Chondrocyte (in vitro differentiated cells): ENCODE measurements at places on chromosomes 7 and 10. TPM values are rescaled to one million over a fixed set of nuclear protein-coding genes. Genes with fewer than 3 reads are reported as not detected.

GRCh38 chr10:33095867-33096815 is 138.1 kb upstream of the ITGB1 start:
- no peak overlapping the region for H3K4me3 ChIP-seq
- peaks cover 2% of the 10 kb centered on the region for H3K36me3 ChIP-seq
- H3K4me1 ChIP-seq = peaks cover 10% of the 10 kb centered on the region
- H3K27me3 ChIP-seq = no peaks in the 10 kb centered on the region
- H3K27ac ChIP-seq = no peak overlapping the region

GRCh38 chr10:1963341-1963740 is 226.0 kb upstream of the ADARB2 start:
- no peaks in the 10 kb centered on the region for H3K36me3 ChIP-seq
- peaks cover 3% of the 10 kb centered on the region for H3K27me3 ChIP-seq
- DNase-seq = no peak
- H3K4me3 ChIP-seq = no peak overlapping the region
- no peak overlapping the region for H3K27ac ChIP-seq

The LBX1 gene
- not detected in 3 replicates for total RNA-seq

- H3K4me1 ChIP-seq = peaks cover 9% of the 10 kb centered on the region
- peaks cover 2% of the 10 kb centered on the region for H3K36me3 ChIP-seq
- no peak for DNase-seq
- H3K27me3 ChIP-seq = peaks cover 57% of the 10 kb centered on the region
- no peak overlapping the region for H3K4me3 ChIP-seq
These were observed 111.7 kb upstream of the CDK13 start for GRCh38 chr7:39838326-39838725.

The TRPV5 gene
- total RNA-seq = not detected in 3 replicates

DNA sequence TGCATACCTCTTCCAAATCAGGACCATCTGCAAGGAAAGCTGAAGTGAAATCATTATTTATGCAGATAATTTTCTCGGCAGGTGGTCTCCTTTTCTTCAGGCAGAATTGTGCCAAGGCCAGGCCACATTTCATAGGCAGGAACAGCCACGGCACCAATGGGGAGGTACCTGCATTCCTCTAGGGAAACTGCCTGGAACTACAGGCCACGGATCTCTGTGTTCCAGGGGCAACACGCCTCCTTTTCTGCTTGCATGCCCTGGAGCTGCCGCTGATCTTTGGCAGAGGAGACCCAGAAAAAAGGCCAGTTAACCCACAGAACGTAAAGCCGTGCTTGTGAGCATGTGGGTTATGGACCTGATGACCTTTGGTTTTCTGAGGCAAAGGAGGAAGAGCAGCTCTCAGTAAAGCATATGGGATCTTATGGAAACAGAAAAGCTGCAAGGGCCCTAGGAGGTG is 111.2 kb upstream of the KIAA1217 start:
- DNase-seq = no peak
- H3K27ac ChIP-seq = no peak overlapping the region
- H3K4me1 ChIP-seq = no peaks in the 10 kb centered on the region
- no peaks in the 10 kb centered on the region for H3K27me3 ChIP-seq
- H3K4me3 ChIP-seq = no peak overlapping the region
- no peaks in the 10 kb centered on the region for H3K36me3 ChIP-seq

DNA sequence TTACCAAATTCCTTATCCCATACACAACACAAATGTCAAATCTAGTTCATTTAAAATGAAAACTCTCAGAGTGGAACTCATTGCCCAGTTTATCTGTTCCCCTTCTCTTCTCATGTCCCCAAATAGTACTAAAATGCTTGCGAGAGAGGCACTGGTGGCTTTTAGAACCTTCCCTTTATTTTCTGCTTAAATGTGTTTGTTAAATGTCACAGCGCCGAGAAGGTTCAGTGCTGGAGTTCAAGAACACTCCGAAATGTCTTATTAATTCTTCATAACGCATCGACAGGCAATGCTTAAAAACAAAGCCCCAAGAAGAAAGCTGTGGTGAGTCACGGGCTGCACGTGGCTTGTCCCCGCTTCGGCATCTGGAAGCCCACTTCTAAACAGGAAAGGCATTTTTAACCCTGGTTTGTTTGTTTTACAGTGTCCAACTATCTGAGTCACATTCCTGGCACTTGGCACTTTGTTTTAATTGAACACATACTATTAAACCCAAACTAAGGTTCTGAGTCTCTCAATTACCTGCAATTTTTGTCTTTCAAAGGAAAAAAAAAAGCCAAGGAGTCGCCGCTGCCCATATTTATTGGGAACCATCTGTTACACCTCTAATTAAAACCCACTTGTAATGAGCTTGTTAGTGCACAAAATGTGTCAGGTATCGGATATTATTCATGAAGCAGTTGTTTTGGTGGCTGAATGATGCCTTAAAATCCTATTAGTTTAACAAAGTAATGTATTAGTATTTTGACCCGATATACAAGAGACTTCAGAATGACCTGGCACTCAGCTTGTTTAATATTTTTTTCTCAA is 49.9 kb upstream of the MGMT start:
- no peaks in the 10 kb centered on the region for H3K36me3 ChIP-seq
- H3K27me3 ChIP-seq = peaks cover 17% of the 10 kb centered on the region
- DNase-seq = no peak
- H3K4me1 ChIP-seq = peaks cover 3% of the 10 kb centered on the region
- H3K27ac ChIP-seq = no peak overlapping the region
- H3K4me3 ChIP-seq = no peak overlapping the region

GRCh38 chr7:55588379-55588699 is 16.0 kb upstream of the VOPP1 start:
- H3K4me1 ChIP-seq = no peaks in the 10 kb centered on the region
- H3K36me3 ChIP-seq = no peaks in the 10 kb centered on the region
- no peak overlapping the region for H3K27ac ChIP-seq
- H3K4me3 ChIP-seq = no peak overlapping the region
- peak; percentile 65 for DNase-seq
- H3K27me3 ChIP-seq = peaks cover 26% of the 10 kb centered on the region

DNA sequence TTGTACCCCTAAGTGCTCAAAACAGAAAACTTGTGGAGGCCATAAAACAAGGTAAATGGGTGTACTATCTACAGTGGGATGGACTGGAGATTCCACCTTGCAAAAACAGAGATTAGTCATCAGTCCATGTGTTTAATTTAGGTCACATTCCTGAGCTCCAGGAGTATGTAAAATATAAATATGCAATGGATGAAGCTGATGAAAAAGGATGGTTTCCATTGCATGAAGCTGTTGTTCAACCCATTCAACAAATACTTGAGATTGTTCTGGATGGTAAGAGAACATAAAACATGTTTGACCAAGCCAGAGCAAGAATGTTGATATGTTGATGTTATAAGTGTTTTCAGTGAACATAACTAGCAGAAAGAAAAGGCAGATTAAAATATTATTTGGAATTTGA is 14.6 kb downstream of the ASB15 start:
- H3K4me1 ChIP-seq = peaks cover 12% of the 10 kb centered on the region
- no peaks in the 10 kb centered on the region for H3K36me3 ChIP-seq

DNA sequence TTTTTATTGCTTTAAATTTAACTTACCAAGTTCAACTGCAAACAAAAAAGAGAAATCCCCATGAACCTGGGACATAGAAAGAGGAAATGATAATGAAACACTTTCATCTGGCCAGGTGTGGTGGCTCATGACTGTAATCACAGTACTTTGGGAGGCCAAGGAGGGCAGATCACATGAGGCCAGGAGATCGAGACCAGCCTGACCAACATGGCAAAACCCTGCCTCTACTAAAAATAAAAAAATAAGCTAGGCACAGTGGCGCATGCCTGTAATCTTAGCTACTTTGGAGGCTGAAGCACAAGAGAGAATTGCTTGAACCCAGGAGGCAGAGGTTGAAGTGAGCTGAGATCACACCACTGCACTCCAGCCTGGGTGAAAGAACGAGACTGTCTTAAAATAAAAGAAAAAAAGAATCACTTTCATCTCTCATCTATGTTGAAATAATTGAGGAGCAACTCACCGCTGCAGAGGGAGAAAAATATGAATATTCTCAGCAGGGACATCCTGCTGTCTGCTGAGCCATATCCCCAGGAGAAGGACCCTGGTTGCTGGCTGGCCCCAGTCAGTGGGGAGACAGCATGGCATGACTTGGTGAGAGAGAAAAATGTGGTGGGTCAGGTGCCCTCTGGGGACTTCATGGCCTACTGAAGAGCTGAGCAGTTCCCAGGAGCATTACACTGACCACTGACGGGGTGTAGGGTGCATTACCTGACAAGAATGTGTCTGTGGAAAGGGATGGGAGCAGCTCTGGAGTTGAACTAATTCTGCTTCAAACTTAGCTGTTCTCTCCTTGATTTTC is 22.8 kb upstream of the TARP start:
- H3K36me3 ChIP-seq = no peaks in the 10 kb centered on the region
- H3K4me1 ChIP-seq = no peaks in the 10 kb centered on the region
- DNase-seq = no peak
- no peak overlapping the region for H3K27ac ChIP-seq
- H3K4me3 ChIP-seq = no peak overlapping the region
- H3K27me3 ChIP-seq = peaks cover 11% of the 10 kb centered on the region

The THSD7A gene
- total RNA-seq = 0.35 to 2.7 TPM in 2 of 3 replicates, not detected in the other

The GALNT17 gene
- total RNA-seq = 20.6 to 24.4 TPM (median 24.2 TPM) in 3 replicates

GRCh38 chr10:132888898-132889490 is 53.4 kb downstream of the CFAP46 start:
- H3K4me1 ChIP-seq = no peaks in the 10 kb centered on the region
- H3K4me3 ChIP-seq = no peak overlapping the region
- peaks cover 60% of the 10 kb centered on the region for H3K27me3 ChIP-seq
- H3K36me3 ChIP-seq = no peaks in the 10 kb centered on the region
- H3K27ac ChIP-seq = no peak overlapping the region
- DNase-seq = peak; percentile 69

DNA sequence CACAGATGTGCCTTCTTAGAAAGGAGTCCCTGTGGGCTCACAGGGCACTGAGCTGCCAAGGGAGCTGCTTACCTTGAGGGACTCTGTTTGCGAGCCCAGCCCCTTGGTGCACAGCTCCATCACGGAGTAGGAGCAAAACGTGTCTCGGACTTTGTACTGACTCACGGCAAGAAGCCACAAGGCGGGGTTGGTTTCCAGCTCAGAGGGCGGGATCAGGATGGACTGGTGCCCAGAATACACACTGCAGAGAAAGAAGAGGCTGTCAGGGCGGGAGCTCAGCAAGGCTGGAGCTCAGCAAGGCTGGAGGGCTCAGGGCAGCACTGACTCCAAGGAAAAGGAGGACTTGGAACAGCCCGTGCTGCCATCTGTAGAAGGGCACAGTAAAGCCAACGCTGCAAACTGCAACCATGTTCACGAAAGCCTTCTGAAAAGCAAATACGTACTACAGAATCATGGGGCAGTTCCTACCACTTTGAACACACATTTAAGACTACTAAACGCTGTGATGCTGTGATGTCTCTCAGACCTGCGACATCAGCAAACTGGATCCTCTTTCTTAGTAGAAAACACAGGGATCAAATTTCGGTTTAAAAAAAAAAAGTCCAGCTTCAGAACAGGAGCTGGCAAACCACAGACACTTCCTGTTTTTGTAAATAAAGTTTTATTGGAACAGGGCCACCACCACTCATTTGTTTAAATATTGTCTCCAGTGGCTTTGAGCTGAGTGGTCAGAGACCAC is 194.3 kb downstream of the ZMYND11 start:
- H3K27ac ChIP-seq = peak overlapping the region; percentile 87
- peaks cover 25% of the 10 kb centered on the region for H3K4me1 ChIP-seq
- H3K36me3 ChIP-seq = peaks cover 16% of the 10 kb centered on the region

DNA sequence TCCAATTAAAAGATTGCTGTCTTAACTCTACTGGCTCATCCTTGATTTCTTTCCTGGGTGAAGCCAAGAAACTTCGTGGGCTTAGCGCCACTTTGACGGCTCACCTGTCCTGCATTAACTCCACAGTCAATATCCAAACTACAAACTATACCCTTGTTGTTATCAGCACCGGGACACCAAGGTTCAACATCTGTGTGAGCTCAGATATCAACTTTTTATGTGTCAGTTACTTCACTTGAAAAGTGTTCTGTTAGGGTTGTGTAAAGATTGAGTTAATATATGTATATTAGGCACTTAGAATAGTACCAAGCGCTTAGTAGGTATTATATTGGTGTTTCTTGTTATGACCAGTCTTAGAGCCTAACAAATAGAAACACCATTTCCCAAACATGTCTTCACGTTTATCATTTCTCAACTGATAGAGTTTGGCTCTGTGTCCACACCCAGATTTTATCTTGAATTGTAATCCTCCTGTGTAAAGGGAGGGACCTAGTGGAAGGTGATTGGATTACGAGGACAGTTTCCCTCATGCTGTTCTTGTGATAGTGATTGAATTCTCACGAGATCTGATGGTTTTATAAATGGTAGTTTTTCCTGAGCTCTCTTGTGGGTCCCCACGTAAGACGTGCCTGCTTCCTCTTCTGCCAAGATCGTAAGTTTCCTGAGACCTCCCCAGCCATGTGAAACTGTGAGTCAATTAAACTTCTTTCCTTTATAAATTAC is 19.0 kb upstream of the ST8SIA6 start:
- H3K27ac ChIP-seq = no peak overlapping the region
- no peaks in the 10 kb centered on the region for H3K36me3 ChIP-seq
- peaks cover 7% of the 10 kb centered on the region for H3K4me1 ChIP-seq
- peaks cover 18% of the 10 kb centered on the region for H3K27me3 ChIP-seq
- DNase-seq = no peak

The CALHM1 gene
- total RNA-seq = not detected in 3 replicates

- H3K27me3 ChIP-seq = no peaks in the 10 kb centered on the region
- H3K4me3 ChIP-seq = no peak overlapping the region
- H3K4me1 ChIP-seq = peaks cover 16% of the 10 kb centered on the region
- no peak overlapping the region for H3K27ac ChIP-seq
These were observed 23.9 kb downstream of the MACC1 start for GRCh38 chr7:20193242-20193777.

- peaks cover 12% of the 10 kb centered on the region for H3K4me1 ChIP-seq
- DNase-seq = no peak
- H3K27ac ChIP-seq = no peak overlapping the region
- no peak overlapping the region for H3K4me3 ChIP-seq
- no peaks in the 10 kb centered on the region for H3K27me3 ChIP-seq
- H3K36me3 ChIP-seq = no peaks in the 10 kb centered on the region
These were observed 149.3 kb upstream of the IMMP2L start for GRCh38 chr7:111711426-111712065.

GRCh38 chr7:158447506-158448171 is 140.0 kb downstream of the PTPRN2 start:
- no peaks in the 10 kb centered on the region for H3K36me3 ChIP-seq
- no peaks in the 10 kb centered on the region for H3K4me1 ChIP-seq
- no peaks in the 10 kb centered on the region for H3K27me3 ChIP-seq
- DNase-seq = peak; percentile 92
- H3K4me3 ChIP-seq = no peak overlapping the region
- H3K27ac ChIP-seq = no peak overlapping the region

- peaks cover 20% of the 10 kb centered on the region for H3K36me3 ChIP-seq
- no peak overlapping the region for H3K27ac ChIP-seq
- no peaks in the 10 kb centered on the region for H3K27me3 ChIP-seq
- no peak overlapping the region for H3K4me3 ChIP-seq
- DNase-seq = no peak
These were observed 314.7 kb downstream of the BICC1 start for GRCh38 chr10:58827381-58827780.

GRCh38 chr7:85567983-85568382 is 381.1 kb upstream of the SEMA3D start:
- H3K27me3 ChIP-seq = no peaks in the 10 kb centered on the region
- H3K27ac ChIP-seq = no peak overlapping the region
- H3K4me1 ChIP-seq = no peaks in the 10 kb centered on the region
- no peak overlapping the region for H3K4me3 ChIP-seq
- no peak for DNase-seq
- no peaks in the 10 kb centered on the region for H3K36me3 ChIP-seq

The BTBD16 gene
- total RNA-seq = 0.10 to 0.29 TPM in 2 of 3 replicates, not detected in the other
